ENCODE measurements at places on chromosomes 12 and 14. TPM values are rescaled to one million over a fixed set of nuclear protein-coding genes. Genes with fewer than 3 reads are reported as not detected.

GRCh38 chr14:81676879-81677278, 143.2 kb upstream of the SEL1L start:
- no peak for DNase-seq

DNA sequence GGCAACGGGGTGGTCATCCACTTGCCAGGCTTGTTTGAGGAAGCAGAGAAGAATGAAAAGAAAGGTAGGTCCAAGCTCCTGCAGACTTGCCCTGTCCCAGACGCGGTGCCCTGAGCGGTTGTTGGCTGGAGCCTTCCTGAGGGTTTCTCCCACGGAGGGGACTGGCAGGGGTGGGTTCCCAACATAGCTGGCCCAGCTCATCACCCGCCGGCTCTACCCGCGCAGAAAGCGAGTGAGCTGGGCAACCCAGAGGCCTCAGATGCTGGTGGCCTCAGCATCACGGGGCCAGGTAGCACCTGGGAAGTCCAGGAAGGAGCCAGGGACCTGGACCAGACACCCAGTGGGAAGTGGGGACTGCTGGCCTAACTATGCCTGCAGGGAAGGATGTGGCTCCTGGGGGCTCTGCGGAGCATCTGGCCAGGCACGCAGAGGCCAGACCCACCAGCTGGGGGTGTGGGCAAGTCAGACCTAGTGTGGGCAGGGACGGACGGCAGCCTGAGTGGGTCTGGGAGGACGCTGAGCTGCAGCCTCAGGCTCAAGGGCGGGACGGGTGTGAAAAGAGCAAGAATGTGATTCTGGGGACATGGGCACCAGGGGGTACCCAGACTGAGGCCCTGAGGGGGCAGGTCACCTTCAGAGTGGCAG, 14.4 kb upstream of the SIVA1 start:
- no peak for DNase-seq

- no peak for DNase-seq
Observed at GRCh38 chr12:13347241-13348043, 150.9 kb downstream of the EMP1 start.

- no peak for DNase-seq
Observed at GRCh38 chr12:27802511-27802910, 22.5 kb upstream of the MANSC4 start.

DNA sequence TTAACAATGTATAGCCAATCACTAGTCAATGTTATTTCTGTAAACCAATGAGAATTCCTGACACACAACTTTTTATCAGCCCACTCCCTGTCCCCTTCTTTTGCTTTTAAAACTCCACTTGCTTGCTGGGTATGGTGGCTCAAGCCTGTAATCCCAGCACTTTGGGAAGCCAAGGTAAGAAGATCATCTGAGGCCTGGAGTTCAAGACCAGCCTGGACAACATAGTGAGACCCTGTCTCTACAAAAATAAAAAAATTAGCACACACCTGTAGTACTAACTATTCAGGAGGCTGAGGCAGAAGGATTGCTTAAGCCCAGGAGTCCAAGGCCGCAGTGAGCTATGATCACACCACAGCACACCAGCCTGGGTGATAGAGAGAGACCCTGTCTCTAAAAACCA, 87.8 kb downstream of the PAPLN start:
- no peak for DNase-seq

DNA sequence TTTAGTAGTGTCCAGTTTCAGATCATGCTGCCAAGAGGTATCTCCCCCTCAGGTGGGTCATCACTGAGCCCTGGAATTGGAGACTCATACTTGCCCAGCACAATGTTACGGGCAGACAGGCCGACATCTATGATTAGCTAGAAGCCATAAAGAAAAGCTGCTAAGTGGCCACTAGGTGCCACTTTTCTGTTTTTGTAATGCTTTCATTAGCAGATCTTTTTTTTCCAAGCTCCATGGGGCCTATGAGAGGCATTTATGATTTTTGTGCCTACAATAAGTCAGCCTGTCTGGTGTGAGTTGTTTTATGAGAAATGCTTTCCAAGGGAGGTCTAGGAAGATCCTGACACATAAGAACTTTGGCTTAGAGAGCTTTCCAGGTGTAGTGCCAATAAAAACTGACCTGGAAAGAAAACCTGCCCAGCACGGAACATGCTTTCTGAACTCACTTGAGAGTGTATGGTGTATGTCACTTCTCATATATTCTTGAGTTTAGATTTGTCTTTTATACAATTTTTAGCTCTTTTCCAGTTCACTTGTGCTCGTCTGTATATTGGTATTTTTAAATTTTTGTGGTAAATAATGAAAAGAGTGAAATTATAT, 21.8 kb upstream of the SMCO2 start:
- DNase-seq = no peak

DNA sequence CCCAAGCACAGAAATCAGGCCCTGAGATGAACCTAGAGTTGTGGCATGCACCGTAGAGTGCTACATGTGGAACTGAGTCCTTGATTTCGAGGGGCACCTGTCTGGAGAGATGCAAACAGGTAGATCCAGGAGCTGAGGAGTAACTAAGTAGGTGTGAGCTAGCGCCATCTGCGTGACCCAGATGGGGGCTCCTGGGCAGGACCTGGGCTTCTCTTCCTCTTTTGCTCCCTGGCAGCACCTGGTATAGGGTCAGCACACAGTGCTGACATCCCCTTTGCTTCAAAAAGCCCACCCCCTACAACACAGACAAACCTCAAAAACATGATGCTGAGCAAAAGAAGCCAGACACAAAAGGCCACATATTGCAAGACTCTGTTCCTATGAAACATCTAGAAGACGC, 65.8 kb downstream of the PITPNM2 start:
- DNase-seq = no peak

GRCh38 chr12:71438670-71439361, 782 bp upstream of the LGR5 start:
- no peak for DNase-seq

GRCh38 chr14:103604620-103605019, 24.4 kb upstream of the KLC1 start:
- no peak for DNase-seq

DNA sequence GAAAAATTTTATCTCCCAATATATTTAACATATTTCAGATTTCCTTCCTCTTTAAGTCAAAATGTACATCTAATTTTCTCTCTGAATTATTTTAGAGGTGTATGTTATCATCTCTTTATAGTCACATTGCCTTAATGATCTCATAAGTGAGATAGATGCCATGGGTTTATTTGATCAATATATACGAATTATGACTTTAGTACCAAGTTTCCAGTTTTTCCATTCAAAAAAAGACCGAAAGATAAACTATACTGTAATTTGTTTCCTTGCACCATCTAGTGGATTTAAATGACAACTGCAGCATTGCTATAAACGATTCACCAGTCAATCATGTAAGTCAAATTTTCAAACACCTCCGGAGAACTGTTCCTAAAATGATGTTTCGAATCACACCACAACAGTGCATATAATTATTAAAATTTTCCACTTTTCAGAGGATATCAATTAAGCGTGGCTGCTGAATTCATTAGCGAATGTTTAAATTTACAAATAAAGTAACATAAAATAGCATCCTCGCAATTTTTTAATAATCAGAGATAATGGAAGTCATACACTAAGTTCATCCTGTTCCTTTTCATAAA, 419 bp upstream of the ATXN7L3B start:
- DNase-seq = no peak

DNA sequence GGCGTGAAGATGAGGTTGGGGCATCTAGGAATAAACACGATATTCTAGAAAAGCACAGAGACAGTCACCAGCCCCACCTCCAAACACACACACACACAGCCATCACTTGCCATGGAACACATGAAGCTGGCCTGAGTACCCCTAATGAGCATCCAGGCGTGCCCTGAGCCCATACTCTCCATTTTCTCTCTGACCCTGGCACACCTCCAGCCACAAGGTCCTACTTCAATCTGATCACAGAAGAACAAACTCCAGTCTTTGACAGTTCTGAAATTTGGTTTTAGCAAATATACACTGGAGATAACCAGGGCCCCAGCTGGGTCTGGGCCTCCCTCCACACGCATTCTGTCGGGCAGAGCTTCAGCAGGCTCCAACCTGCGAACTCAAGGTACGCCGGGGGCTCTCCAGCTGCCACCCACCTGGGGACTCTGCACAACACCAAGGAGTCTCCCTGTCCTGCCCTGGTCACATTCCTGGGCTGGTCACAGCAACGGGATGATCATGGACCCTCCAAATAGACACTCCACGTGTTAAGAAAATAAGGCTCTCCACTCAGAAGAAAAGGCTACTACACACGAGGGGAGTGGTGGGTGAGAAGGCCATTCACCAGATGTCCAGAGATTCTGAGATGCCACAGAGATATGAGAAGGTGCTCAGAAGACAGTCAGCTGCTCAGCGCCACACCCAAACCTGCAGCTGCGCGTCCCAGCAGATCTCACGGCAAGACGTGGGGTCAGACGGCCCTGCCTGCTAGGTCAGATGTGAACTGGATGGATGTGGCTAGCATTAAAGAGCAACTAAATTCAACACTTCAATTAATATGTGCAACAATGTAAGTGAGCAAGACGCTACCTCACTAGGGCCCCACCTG, 57.0 kb upstream of the PNMA1 start:
- DNase-seq = no peak

GRCh38 chr12:21983095-21983494, 41.9 kb upstream of the ABCC9 start:
- no peak for DNase-seq

- no peak for DNase-seq
Observed at GRCh38 chr12:120048263-120048662, 59.2 kb downstream of the BICDL1 start.

- DNase-seq = no peak
Observed at GRCh38 chr14:38490273-38490672, 234.4 kb upstream of the CLEC14A start.

DNA sequence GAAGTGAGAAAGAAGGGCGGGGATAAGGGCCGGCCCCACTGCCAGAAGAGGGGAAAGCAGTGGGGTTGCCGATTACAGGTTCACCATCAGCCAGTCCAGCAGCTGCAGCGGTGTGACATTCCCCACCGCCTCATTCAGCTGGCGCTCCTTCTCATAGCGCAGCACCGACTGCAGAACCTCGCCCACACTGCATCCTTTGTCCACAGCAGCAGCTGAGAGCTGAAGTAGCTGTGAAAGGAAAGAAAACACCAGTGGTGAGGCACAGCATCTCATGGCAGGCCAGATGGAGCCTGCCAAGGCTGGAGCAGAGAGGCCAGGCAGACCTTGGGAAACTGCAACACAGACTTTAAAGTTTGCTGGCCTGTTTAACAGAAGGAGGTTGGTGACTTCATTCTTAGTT, 33.2 kb downstream of the AKAP3 start:
- DNase-seq = no peak

DNA sequence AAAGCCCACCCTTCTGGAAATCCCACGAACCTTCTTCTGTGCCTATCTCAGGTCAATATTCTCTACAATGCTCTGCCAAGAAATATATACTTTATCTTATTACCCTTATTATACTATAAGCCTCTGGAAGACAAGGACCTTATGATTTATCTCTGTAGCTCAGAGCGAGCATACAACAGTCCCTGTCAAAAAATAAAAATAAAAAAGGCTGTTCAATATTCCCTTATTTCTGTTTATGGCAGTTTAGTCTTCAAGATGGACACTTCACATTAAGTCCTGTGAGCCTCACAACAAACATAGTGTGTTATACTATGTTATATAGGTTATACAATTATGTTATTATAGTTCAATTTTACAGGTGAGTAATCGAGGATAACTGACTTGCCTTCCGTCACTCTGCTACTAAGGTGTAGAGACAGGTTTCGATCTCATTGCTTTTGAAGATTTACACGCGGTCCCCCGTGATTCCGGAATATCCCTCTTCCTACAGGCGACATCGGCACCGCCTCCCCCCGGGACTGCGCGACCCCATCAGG, 562 bp downstream of the EAPP start:
- DNase-seq = no peak

GRCh38 chr14:42665083-42665482, 1058.4 kb downstream of the LRFN5 start:
- DNase-seq = no peak

DNA sequence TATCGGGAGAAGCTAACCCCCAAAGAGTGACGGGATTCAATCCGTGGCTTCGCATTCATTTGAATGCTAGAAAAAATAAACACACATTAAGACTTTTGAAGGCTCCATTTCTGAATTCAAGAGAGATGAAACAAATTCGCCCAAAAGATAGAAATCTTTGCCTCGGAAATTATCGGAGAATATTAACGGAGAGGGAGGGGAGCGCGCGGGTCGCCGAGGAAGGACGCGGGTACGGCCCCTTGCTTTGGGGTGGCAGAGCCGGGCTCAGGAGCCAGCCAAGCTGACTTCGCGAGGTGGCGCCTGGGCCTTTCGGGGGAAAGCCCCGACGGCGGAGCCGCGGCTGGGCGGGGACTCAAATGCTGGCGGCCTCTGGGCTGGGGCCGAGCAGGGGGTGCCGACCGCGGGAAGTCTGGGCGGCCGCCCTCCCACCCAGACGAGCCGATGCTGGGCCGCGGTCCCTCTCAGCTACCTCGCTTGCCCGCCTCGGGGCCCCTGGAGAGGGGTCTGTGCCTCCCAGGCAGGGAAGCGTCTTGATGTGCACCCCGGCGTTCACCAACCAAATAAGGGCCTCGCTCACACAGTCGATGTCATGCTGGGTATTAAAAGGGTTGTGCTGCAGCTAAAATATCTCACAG, 14.7 kb downstream of the NKX2-1 start:
- DNase-seq = no peak

- DNase-seq = no peak
Observed at GRCh38 chr14:104250175-104250574, 111.8 kb downstream of the KIF26A start.

- peak; percentile 80 for DNase-seq
Observed at GRCh38 chr14:68937471-68938270, 41.4 kb downstream of the ACTN1 start.

- DNase-seq = no peak
Observed at GRCh38 chr12:115203701-115204100, 519.7 kb upstream of the TBX3 start.

- DNase-seq = no peak
Observed at GRCh38 chr12:132608231-132609171, 1.9 kb downstream of the LRCOL1 start.

GRCh38 chr12:121472150-121472905, 72.4 kb downstream of the RNF34 start:
- DNase-seq = no peak

GRCh38 chr14:26828741-26829140, 230.9 kb upstream of the NOVA1 start:
- no peak for DNase-seq

Gene SLCO1B1
- total RNA-seq = not detected

Gene A2M
- total RNA-seq = 136 TPM

Gene RIC8B
- 10.5 TPM for total RNA-seq

Gene PTPN21
- 28.3 TPM for total RNA-seq

Gene CMA1
- total RNA-seq = not detected

Gene WNT1
- not detected for total RNA-seq

Gene TAS2R9
- total RNA-seq = not detected

Gene DCN
- 133 TPM for total RNA-seq

All from transverse colon (tissue), 4 donors.